ENCODE measurements at places on chromosomes 1 and 21. TPM values are rescaled to one million over a fixed set of nuclear protein-coding genes. Genes with fewer than 3 reads are reported as not detected.

Gene GUCA2B
- total RNA-seq = not detected

Gene C1orf87
- total RNA-seq = not detected

Gene FCN3
- not detected for total RNA-seq

Gene LIN9
- total RNA-seq = 2.5 TPM

Gene NID1
- total RNA-seq = 76.8 TPM

Gene TAS1R1
- total RNA-seq = not detected

Gene GBP7
- total RNA-seq = not detected

Gene CD164L2
- total RNA-seq = not detected

Gene TP73
- total RNA-seq = 0.18 TPM

Gene ARMH1
- 2.5 TPM for total RNA-seq

Gene WDR64
- total RNA-seq = not detected

Gene LPGAT1
- total RNA-seq = 36.7 TPM

Gene REN
- total RNA-seq = not detected

Gene FABP3
- total RNA-seq = 20.4 TPM

All from astrocyte (in vitro differentiated cells and primary cell).